ENCODE measurements at places on chromosomes 2 and 18.
A peak's percentile ranks its signal among the peaks of the same experiment; 100 is the strongest.

DNA sequence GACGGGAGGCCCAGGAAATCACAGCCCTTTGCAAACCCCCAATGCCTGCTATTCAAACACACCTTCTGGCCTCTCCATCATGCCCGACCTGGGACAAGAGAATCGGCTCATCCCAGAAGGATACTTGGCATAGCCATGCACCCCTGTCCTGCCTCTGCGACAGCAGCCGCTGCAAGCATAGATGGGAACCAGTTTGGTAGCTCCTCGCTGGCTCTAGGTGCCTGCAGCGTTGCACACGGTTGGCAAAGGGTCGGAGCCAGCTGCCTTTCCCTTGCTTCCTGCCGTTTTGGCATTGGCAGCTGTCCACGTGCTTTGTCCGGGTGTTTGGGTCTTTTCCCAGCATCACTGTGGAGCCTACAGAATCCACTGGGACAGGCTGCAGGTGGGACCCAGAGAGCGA is 76.9 kb downstream of the TWIST2 start:
- DNase-seq: no peak

GRCh38 chr18:76450452-76451395 is 44.3 kb downstream of the ZNF516 start:
- DNase-seq: peak; percentile 83

- no peak for DNase-seq
Measured at GRCh38 chr2:224366267-224366844, 35.6 kb downstream of the FAM124B start.

DNA sequence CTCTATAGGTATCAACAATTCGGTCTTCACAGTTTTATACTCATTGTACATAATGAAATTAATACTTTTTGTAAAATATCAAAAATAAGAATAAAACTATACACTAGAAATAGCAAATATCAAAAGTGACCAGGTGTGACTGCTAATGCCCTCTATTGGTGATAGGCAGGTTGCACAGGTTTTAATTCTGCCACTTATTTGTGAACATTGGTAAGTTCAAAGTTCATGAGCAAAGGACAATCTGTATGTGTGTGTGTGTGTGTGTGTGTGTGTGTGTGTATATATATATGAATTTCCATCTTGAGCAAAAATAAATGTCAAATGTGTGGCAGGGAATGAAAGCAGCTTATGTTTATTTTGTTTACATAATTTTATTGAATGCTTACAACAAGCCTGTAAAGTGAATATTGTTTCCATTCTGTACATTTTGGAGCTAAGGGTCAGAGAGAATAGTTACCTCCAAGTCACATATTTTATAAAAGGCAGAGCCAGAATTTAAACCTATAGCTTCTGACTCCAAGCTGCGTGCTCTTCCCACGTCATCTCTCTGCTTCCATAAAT is 537.4 kb downstream of the CPS1 start:
- DNase-seq: no peak

- no peak for DNase-seq
Measured at GRCh38 chr2:237025090-237025865, 60.4 kb upstream of the COPS8 start.

- DNase-seq: no peak
Measured at GRCh38 chr2:143152219-143152618, 23.0 kb downstream of the ARHGAP15 start.

GRCh38 chr2:9744256-9745004 is 98.8 kb upstream of the TAF1B start:
- DNase-seq: peak; percentile 90

DNA sequence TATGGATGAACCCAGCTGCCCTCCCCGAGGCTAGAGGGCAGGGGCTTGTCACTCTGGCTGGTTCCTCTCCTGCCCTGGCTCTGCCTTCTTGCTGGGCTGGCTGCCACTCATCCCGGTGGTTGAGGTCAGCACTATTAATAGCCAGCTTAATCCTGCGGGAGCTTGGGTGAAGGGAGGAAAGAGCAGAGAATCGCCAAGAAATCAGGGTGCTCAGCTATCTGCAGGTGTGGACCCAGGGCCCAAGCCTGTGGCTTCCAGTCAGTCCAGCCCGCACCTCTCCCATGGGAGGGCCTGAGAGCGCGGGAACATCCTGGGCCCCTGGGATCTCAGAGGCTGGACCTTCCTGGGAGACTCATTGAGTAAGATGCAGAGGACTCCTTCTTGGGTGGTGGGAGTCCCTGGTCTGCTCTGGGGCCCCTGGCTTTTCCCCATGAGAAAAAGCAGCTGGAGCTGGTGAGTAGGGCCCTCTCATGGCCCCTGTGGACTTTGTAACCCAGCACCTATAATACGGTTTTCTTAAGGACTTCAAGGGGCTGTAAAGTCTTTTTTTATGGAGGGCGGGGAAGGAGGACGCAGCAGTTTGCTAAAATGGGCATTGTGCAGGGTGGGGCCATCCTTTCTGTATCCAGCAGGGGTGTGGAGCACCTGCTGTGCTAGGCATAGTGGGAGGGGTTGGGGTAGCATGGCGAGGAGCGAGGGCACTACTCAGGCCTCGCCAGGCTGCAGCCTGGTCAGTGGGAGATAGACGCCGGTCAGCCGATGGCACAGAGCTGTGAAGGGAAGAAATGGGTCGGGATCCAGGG is 27.4 kb upstream of the CNNM3 start:
- DNase-seq: no peak

DNA sequence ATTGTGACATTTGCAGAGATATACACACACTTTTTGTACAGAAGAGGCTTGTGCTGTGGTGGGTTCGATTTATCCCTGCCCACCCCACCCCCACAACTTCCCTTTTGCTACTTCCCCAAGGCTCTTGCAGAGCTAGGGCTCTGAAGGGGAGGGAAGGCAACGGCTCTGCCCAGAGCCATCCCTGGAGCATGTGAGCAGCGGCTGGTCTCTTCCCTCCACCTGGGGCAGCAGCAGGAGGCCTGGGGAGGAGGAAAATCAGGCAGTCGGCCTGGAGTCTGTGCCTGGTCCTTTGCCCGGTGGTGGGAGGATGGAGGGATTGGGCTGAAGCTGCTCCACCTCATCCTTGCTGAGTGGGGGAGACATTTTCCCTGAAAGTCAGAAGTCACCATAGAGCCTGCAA is 40.0 kb downstream of the STEAP3 start:
- DNase-seq: no peak

GRCh38 chr2:238336151-238336550 is 15.8 kb downstream of the TRAF3IP1 start:
- DNase-seq: no peak

DNA sequence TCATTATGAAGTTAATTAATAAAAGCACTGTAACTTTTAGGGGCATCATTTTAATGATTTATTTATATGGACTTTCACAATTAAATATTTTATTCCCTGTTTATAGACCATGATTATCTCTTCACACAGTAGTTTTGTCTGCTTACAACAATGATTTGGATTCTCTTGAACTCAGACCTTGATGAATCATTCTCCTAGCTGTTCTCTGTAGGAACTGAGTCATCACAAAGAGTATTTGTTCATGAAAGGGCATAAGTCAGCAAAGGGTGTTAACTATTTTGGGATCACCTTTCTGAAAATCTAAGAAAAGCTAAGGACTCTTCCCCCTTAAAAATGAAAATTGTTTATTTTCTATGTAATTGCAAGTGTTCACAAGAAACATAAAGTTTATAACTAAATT is 461.1 kb upstream of the UBE2E3 start:
- DNase-seq: no peak

GRCh38 chr2:162063899-162064298 is 10.1 kb downstream of the DPP4 start:
- DNase-seq: no peak

DNA sequence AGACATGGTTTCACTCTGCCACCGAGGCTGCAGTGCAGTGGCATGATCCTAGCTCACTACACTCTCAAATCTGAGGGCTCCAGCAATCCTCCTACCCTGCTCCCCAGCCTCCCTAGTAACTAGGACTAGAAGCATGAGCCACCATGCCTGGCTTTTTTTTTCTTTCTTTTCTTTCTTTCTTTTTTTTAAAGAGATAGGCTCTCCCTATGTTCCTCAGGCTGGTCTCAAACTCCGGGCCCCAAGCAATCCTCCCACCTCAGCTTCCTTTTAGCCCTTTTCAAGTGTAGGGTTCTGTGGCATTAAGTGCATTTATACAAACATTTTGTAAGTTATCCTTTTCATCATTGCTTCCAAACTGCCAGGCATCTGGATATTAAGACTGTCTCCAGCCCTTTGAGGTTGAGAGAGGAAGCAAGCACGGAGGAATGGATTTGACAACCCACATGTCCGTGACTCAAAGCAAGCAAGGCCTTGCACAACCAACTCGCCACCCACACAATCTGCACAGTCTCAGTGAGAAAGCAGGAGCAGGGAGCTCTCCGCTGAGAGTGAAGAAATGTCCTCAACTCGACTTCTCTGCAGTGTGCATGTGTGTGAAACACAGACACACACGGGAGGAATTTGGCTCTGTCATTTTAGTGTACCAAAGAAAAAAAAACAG is 65.6 kb downstream of the ATP8B1 start:
- DNase-seq: no peak

DNA sequence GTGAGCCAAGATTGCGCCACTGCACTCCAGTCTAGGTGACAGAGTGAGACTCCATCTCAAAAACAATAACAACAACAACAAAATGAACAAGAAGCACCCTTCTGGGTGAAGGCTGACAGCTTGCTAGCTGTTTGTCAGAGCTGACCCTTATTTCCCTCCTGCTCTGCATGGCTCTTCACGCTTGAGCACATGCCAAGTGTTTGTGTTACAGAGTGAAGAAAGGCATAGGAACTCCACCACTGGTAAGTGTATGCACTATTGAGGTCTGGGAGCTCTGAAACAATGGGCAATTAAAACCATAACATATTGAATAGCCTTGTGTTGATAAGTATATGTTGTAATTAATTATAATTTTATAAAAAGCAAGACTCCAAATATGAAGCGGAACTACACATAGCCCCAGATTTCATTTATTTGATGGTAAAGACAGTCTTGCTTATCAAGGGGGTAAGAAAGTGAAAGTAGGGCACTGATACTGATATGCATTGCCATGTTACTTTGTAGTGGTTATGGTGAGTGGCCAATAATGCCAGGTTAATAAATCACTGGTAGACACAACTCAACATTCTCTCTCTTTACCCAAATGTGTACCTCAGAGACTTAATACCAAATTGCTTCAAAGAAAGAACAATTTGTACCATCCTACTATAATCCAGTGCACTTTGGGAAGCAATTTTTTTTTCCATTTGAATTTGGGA is 163.4 kb downstream of the VWC2L start:
- no peak for DNase-seq

- DNase-seq: no peak
Measured at GRCh38 chr2:172839446-172839845, 103.8 kb downstream of the RAPGEF4 start.

DNA sequence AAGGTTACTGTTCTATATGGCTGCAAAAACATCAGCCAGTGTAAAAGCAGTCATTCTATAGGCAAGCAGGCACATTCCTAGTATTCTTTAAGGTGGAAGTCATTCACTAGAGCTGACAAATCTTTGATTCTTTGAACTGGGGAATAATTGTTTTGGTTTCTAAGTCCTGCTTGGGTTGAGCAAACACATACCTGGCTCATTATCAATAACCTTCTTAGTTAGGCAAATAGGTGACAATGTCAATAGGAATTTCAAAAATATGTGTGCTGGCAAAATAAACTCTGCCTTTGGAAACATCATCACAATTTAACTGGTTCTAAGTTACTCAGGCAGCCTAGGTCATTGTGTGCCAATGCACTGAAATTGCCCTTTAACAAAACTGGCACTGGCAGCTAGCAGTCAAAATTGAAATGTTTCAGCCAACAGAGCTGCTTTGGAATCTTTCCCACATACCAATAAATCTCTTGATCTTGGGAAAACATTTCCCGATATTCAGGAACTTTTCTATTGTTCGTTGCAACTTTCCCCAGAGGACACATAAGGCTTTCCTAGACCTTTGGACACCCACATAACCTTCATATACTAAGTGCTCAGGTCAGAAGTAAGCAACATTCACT is 402.0 kb upstream of the MMADHC start:
- no peak for DNase-seq

GRCh38 chr2:26793518-26793917 is 7.7 kb downstream of the CENPA start:
- DNase-seq: no peak

- DNase-seq: no peak
Measured at GRCh38 chr2:118459426-118459825, 371.2 kb downstream of the INSIG2 start.

DNA sequence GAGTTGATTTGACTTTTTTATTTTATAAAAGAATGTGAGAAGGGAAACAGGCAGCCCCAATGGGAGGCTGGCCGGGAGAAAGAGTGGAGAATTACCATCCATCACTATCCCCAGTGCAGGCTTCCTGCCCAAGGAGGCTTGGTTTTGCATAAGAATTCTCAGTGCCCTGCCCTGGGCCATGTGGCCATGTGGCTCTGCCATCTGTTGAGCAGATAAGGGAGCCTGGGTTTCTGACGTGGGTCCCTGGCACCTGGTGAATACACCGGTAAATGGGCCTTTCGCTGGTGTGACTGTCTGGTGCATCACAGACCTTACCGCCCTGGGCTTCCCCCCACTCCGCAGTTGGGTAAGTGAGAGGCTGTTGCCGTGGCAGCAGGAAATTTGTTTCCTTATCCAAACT is 54.5 kb upstream of the TMEM163 start:
- no peak for DNase-seq

DNA sequence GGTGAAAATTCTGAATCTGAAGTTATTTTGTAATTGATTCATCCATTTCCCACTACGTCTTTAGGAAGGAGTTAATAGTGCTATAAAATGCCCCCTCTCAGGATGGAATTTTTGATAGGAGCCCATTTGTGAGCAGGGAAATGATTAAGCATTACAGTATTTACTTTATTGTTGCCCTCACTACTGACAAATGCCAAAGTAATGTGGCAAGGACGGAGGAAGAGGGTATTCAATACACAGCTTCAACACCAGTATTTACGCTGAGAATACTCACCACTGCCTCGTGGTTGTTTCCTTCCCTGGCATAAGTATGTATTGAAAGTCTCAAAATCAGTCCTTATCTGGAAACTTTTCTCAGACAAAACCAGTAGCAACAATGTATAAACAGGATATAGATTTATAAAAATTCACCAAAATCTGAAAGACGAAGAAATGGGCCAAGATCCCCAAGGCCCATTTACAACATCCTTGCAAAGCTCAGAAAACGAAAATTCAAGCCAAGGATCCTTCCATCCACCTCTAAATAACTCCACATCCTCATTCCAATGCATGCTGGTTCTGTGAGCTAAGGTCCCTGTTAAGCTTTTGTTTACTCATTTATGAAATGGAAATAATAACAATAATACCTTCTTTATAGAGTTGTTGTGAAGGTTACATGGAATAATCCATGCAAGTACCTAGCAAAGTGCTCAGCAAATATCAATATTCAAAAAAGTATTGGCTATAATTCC is 29.3 kb downstream of the FEZ2 start:
- DNase-seq: no peak

DNA sequence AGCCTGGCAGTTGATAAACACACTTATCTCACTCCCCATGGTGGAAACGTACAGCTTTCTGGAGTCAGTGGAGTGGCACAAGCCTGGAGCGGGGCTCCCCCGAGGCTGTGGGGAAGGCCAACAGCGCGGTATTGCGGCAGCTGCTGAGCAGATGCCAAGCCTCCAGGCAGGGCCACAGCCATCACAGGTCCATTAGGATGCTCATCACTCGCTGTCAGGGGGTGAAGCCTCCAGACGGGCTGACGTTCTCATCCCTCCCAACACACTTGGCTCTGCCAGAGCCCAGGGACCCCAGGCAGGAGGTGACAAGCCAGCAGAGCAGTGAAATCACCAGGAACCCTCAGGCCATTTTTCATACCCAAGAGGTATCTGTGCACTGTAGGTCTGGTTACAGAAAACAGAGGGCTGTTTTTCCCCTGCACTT is 529.2 kb upstream of the KLHL29 start:
- DNase-seq: no peak

- DNase-seq: no peak
Measured at GRCh38 chr2:41774011-41774605, 273.7 kb upstream of the PKDCC start.

- no peak for DNase-seq
Measured at GRCh38 chr2:135586148-135586547, 54.9 kb downstream of the R3HDM1 start.
